ENCODE measurements at places on chromosomes 11 and 22. TPM values are rescaled to one million over a fixed set of nuclear protein-coding genes. Genes with fewer than 3 reads are reported as not detected.

Gene CRYBB3
- total RNA-seq = not detected

Gene NOX4
- not detected for total RNA-seq

DNA sequence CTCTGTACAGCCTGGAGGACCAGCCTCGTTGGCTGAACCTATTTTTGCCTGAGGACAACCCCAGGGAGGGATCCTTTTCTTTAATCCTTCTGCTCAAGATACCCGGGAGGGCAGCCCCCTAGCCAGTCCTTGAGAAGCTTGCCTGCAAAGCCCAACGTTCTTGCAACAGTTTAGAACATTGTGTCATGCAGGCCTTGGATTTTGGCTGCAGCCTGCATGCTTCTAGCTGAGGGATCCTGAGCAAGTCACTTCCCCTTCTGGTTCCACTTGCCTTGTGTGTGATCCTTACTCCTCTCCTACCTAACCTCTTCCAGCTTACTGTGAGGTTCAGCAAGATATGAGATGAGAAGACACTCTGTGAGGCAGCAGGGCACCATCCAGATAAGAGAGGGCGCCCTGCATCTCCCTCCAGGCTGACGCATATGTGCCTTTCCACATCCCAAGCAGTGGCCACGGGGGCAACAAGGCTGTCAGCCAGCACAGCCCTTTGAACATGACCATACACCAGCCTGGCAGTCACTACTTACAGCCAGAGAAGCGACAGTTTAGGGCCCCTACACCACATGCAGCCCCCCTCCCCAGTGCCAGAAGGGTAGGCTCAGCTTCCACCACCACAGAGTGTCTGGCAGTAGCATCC is 76.1 kb downstream of the C11orf58 start:
- no peak for DNase-seq

Gene CCDC15
- total RNA-seq = 3.0 TPM

Gene IGHMBP2
- 12.2 TPM for total RNA-seq

DNA sequence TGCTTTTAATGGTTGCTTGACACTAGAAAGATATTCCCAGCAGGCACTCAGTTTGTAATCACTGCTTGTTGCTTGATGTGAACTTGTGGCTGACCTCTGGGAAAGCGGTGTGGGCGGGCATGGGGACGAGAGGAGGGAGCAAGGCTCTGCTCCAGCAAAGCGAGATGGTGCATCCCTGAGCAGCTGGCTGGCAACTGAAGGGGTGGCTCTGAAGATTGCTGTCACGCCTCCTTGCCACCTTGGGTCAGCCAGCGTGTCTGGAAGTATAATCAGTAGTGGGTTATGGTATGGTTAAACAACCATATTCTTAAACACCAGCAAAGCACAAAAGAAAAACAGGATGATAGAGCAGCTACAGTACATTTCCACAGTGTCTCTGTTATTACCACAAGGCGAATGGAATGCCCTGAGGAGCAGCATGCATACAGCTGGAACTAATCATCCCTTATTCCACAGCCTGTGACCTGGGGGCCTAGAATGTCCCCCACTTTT is 124.5 kb downstream of the TRIM44 start:
- DNase-seq = no peak

Gene TMEM45B
- 127 TPM for total RNA-seq

Gene E2F8
- 4.8 TPM for total RNA-seq

- DNase-seq = no peak
Observed at GRCh38 chr11:121321614-121322243, 29.2 kb downstream of the SC5D start.

Gene CCDC73
- not detected for total RNA-seq

- no peak for DNase-seq
Observed at GRCh38 chr22:27986459-27986858, 67.4 kb upstream of the PITPNB start.

GRCh38 chr11:69297787-69298266 is 3.9 kb downstream of the MYEOV start:
- no peak for DNase-seq

GRCh38 chr11:99884750-99885149 is 802.3 kb upstream of the ARHGAP42 start:
- DNase-seq = no peak

Gene ZNF70
- total RNA-seq = 1.1 TPM

Gene CYP2D6
- total RNA-seq = 0.35 TPM

DNA sequence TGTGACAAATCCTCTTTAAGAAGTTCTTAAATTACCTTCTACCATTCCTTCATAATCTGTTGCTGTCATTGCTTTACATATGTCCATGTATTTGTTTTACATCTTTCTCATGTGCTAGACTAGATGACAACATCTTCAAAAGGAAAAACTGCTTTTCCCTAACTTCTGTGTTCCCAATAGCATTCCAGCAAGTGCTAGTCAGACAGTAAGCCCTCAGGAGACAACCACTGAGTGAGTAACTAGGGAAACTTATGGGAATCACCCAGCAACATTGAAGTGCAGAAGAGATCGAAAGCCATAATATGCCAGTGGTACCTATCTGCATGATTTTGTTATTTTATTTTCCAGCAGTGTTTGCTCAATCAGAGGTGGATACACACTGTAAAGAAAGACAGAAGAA is 889.7 kb upstream of the API5 start:
- DNase-seq = no peak

- DNase-seq = no peak
Observed at GRCh38 chr11:32391956-32392553, 43.3 kb downstream of the WT1 start.

DNA sequence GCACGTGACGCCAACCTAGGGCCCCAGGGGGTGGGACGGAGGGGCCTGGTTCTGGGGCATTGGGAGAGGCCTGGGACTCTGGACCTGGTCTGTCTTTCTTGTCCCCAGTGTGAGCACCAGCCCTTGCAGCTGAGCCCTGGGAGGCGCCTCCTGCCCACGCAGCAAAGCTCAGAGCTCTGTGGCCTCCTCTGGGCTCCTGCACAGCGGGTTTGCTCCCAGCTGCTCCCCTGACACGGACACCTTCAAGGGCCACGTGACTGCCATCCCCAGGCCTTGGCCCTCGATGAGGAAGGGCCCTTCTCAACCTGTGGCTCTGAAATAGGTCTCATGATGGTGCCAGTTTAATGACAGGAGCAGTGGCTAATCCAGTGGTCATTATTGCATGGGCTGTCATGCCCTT is 31.5 kb upstream of the CCDC188 start:
- DNase-seq = no peak

GRCh38 chr22:37823134-37823985 is at the start of gene GALR3:
Gene GALR3, plus strand, starts transcription at chr22:37823382. Its CDS starts 25 bp downstream, at chr22:37823407.
- DNase-seq = no peak

DNA sequence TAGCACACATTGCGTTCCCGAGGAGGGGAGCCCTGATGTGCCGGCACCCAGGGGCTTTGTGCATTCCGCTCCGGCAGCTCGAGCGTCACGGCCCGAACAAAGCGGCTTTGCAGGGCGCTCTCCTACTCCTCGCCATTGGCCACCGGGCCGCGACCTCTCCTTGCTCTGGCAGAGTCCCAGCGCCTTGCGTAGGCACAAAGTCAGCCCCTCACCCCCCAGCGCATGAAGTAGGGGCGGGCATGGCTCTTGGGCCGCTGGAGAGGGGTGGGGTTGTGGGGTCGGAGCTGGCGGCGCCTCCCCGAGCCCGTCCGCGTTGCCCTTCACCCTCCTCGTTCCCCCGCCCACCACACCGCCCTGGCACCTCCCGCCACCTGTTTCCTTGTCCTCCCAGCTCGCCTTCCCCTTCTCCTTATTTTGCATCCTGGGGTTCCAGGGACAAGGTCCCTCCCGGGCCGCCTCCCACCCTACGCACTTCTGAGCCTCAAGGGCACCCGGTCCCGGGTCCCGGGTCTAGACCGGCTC is 753 bp upstream of the PPARA start:
- no peak for DNase-seq

Gene SMPD1
- 12.6 TPM for total RNA-seq

Gene MUC2
- not detected for total RNA-seq

Gene ELF5
- total RNA-seq = 0.11 TPM

Gene BSCL2
- total RNA-seq = 34.7 TPM

GRCh38 chr22:37431801-37432707 is 4.8 kb upstream of the ELFN2 start:
- DNase-seq = no peak
